ENCODE measurements at places on chromosomes 6 and 20.

- no peak for DNase-seq
Measured at GRCh38 chr20:21522481-21523280, 8.8 kb upstream of the NKX2-2 start.

- DNase-seq = no peak
Measured at GRCh38 chr20:1622450-1622849, 2.6 kb upstream of the SIRPB1 start.

GRCh38 chr6:75236630-75237029 lies 7.0 kb downstream of the COX7A2 start:
- DNase-seq = no peak

DNA sequence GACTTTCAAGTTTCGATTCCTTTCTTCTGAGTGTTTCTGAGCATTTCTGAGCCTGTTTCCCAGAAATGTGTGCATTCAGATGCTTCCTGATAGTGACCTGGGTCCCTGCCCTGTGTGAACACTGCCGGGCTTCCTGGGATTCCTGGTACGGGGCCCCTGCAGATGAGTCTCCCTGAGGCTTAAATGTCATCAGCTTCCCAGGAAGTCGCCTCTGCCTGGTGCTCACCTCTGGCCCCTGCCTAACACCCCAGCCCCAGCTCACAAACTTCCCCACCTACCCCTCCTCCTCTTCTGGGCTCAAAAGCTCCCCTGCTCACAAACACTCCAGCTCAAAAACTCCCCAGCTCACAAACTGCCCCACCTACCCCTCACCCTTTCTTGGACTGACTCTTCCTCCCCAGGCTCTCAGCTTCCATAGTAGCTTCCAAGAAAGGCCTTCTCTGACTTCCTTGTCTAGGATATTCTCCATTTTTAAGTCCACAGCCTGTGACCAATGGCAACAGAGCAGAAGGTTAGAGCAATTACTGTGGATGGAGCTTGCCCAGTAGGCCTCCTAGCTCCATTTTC lies 42.0 kb downstream of the TGM2 start:
- peak; percentile 24 for DNase-seq

GRCh38 chr6:109019911-109020310 lies 74.7 kb downstream of the SESN1 start:
- DNase-seq = no peak

DNA sequence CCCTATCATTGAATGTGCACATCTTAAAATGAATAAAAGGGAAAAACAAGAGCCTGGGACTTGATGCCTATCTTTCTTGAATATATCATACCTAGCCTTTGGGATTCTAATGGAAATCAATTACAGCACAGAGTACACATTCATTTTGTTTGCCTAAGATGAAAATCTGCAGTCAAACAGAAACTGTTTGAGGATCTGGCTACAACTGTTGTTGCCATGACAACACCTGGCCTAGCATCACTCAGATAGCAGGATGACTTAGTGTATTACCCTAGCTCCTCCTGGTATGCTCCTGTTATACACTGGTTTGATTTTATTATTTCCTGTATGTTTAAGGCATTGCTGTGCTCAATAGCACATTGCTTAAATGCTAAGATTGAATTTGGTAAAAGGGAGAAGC lies 71.5 kb upstream of the LAMP5 start:
- no peak for DNase-seq

- DNase-seq = no peak
Measured at GRCh38 chr6:92044312-92044711, 1375.0 kb downstream of the EPHA7 start.

DNA sequence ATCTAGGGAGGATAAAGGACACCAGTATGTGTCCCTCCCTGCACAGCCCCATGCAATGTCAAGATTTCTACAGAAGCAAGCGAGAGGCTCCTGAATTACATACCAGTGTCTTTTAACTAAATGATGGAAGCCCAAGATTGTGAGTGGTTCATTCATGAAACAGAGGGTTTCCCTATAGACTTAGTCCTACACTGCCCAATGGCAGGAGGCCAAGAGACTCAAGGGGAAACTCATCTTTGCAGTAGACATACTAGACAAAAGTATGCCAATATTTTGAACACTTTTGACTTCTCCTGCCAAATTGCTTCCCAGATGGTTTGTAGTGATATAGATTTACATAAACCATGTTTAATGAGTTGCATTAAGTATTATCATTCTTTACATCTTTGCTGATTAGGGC lies 557.2 kb upstream of the JAG1 start:
- DNase-seq = peak; percentile 34

- peak; percentile 43 for DNase-seq
Measured at GRCh38 chr6:170125456-170126300, 165.2 kb downstream of the DLL1 start.

DNA sequence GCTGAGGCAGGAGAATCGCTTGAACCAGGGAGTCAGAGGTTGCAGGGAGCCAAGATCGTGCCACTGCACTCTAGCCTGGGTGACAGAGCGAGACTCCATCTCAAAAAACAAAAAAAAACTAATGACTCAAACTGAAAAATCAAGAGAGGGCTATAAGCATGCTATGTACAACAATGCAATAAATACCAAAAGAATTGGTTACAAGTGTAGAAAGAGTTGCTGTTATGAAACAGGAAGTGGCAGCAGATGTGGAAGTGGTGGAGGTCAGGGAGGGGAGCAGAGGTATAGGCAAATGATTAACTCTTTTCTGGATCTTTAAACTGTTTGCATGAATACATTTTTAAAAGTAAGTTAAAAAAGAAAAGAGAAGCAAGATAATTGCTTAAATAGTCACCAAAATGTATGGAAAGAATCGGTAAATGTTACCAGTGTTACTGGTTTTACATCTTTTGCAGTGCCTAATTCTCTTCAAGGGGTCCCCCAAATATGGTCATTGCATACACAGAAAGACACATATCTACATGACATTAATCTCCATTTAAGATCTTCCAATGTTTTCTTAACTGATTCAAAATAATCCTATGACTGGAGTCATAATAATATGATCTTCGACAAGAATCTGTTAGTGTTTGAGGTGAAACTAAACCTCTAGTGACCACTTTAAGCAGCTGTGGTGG lies 15.0 kb downstream of the CALHM6 start:
- no peak for DNase-seq

GRCh38 chr20:44606725-44607441 lies 24.5 kb downstream of the PKIG start:
- DNase-seq = no peak

DNA sequence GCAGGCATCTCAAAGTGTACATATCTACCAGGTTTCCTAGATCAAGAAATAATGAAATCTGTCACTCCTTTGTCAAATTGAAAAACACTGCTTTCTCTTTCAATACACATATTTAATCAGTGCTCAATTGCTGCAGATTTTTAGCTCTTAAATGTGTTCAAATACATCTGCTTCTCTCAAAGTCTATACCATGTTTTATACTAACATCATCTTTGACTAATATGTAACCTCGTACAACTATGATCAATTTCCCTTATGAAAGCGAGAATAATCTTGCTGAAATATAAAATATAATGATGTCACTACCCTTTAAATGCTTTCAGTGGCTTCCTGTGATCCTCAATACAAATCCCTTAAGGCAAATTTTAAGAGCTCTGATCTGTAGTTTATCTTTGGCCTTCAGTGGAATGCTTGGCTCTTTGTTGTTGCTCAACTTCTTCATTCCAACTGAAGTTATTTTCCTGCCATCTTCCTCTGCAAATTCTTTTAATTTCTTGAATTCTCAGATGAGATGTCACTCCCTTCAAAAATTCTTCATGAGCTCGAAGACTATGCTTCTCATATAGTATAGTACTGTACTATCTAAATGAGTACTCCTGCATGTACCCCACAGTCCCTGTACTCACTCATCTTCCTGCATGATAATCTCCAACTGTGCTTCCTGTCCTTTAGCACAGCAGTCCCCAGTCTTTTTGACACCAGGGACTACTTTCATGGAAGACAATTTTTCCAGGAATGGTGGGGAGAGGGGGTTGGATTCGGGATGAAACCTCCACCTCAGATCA lies 545.1 kb upstream of the GJE1 start:
- no peak for DNase-seq

GRCh38 chr6:6926856-6927255 lies 180.9 kb upstream of the RREB1 start:
- DNase-seq = no peak

GRCh38 chr6:138817799-138818198 lies 21.9 kb downstream of the ECT2L start:
- peak; percentile 82 for DNase-seq

GRCh38 chr6:13405961-13406477 lies 77.7 kb upstream of the TBC1D7 start:
- DNase-seq = peak; percentile 55

GRCh38 chr6:143158113-143158581 lies 97.5 kb downstream of the AIG1 start:
- DNase-seq = no peak

GRCh38 chr6:110681543-110682459 lies 133.5 kb downstream of the CDK19 start:
- DNase-seq = peak; percentile 25

- DNase-seq = no peak
Measured at GRCh38 chr6:24255676-24256075, 102.2 kb downstream of the DCDC2 start.

GRCh38 chr20:19251506-19251905 lies 39.1 kb downstream of the SLC24A3 start:
- no peak for DNase-seq

DNA sequence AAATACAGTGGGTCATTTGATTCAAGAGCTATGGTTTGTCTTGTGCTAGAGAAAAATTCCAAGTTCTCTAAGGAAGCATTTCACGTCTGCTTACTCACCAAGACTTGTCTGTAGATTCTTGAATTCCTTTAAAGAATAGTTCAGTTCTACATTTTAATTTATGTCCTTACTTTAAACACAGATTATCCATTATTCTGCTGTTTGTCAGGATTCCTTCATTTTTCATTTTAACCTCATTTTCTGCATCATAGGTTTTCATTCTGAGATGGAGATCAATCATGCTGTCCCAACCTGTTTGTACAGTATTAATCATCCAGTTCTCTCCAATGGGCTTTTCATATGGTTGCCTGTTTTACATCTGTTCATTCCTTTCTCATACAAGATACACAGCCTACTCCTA lies 24.5 kb upstream of the POPDC3 start:
- DNase-seq = no peak

DNA sequence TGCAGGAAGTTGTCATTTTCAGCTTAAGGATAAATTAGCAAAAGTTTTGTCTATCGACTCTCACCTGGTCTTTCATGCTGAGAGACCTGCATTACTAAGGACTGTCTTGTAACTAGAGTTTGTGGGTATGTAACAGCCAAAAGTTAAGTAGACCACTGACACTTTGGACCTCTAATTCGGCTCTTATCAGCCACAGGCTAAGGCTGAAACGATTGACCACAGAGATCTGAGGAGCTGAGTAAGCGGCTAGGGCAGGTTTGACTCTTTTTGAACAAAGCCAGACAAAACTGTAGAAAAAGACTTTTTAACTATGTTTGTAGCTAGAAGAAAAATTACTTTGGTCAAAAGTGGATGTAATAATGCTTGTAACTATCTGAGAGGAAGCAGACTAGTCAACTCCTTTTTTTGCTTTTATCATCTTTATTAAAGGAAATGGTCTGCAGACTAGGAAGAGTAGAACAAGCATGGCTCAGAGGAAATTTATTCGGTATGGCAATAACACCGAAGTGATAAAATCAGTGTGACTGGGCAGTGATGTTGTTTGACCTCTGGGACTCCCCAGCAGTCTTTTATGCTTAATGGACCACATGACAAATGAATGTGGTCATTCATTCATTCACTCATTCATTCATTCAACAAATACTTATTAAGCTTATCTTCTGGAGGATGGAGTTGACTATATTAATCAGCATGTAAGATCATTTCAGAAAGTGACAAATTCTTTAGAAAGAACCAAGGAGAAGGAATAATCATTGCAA lies 725.0 kb upstream of the HS3ST5 start:
- DNase-seq = no peak

DNA sequence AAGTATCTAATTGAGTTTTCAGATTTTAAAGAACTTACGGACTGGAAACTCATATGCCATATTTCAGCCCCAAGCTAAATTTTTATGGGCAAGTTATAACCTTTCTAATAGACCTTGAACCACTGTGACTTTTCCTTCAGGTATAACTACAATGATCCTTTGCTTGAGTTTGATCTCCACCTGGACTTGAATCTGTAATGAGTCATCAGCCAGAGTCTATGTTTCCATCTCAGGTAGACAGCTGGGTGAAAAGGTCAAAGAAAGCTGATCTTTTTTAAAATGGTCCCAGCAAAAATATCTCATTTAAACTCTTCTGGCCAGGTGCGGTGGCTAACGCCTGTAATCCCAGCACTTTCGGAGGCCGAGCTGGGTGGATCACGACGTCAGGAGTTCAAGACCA lies 88.4 kb upstream of the SGK1 start:
- DNase-seq = no peak

DNA sequence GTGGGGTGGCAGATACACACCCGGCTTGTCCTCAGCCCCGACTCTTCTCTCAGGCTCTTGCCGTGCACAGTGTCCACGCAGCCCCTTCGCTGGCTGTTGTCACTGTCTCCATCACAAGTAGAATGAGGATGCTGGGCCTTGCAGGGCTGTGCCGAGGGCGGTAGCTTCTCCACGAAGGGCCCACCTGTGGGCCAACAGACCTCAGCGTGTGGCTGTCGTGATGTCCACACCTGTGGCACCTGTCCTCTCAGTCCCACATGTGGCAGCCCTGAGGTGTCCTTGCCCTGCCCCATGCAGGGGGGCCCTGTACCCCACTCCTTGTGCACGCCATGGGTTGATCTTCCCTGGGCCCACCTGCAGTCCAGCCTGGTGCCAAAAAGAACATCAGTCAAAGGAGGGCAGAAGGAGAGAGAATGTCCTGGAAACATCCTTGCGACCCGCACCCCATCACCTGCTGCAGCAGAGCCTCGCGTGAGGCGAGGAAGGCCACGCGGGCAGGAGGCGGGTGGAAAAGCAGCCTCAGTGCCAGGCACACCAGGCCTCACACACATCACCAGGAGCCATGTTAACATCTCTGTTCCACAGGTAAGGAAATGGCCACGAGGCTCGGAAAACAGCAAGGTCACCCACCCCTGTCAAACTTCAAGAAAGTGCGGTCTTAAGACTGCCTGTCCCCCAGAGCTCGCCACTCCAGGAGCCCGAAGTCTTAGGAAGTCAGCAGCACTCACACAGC lies 22.3 kb upstream of the AFDN start:
- no peak for DNase-seq

- DNase-seq = peak; percentile 67
Measured at GRCh38 chr20:46990017-46990595, 95.5 kb downstream of the EYA2 start.

- no peak for DNase-seq
Measured at GRCh38 chr6:107617341-107617932, 127.5 kb downstream of the SOBP start.

DNA sequence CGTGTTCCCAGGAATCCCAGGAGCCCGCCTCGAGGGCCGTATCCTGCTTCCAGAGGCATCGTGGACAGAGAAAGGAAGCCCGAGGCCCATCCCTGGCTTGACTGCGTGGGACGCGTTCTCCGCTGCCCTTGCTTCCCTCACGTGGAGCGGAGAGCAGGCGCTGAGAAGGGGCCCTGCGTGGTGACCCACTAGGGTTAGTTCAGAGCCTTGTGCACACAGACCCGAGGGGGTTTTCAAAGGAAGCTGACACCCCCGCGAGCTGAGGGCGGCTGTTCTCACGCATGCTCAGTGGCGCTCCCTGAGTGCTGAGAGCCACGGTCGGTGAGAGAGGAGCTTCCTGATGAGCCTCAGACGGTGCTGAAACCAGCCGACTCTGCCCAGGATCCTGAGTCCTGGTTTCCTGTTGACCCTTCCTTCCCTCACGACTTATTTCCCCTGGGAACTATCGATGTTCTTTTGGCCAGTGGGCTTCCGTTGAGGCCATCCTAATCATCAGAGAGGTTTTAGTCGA lies 28.9 kb upstream of the CCR6 start:
- DNase-seq = no peak

- no peak for DNase-seq
Measured at GRCh38 chr20:53255102-53255710, 283.0 kb downstream of the TSHZ2 start.

- DNase-seq = no peak
Measured at GRCh38 chr6:139051396-139052060, 23.0 kb downstream of the ABRACL start.

Data from tongue (tissue), 3 donors.